Mesendoderm (in vitro differentiated cells): ENCODE measurements at places on chromosomes 3 and 15.

GRCh38 chr3:108494906-108495531, 15.4 kb downstream of the MYH15 start:
- H3K27ac ChIP-seq: no peak overlapping the region
- H3K27me3 ChIP-seq: no peaks in the 10 kb centered on the region
- H3K4me3 ChIP-seq: no peak overlapping the region
- H3K4me1 ChIP-seq: no peaks in the 10 kb centered on the region
- no peaks in the 10 kb centered on the region for H3K36me3 ChIP-seq
- no peak for DNase-seq

DNA sequence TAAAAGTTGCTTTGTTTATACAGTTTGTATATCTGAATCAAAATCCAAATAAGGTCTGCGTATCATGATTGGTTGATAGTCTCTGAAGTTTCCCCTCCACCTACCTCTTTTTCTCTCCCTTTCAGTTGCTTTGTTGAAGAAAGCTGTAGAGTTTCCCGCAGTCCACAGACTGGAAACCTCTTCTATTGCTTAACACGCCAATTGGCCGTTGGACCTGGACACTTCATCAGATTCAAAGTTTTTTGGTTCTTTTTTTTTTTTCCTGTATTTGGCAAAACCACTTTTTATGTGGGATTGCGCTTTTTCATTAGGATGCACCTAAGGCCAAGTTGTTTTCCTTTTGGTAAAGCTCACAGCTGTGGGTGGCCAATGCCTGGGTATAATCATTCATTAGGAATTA, 14.5 kb upstream of the TM4SF1 start:
- H3K4me3 ChIP-seq: no peak overlapping the region
- DNase-seq: no peak
- H3K4me1 ChIP-seq: peaks cover 6% of the 10 kb centered on the region
- H3K27me3 ChIP-seq: no peaks in the 10 kb centered on the region

- no peaks in the 10 kb centered on the region for H3K36me3 ChIP-seq
- no peak for DNase-seq
- H3K27ac ChIP-seq: no peak overlapping the region
- H3K4me3 ChIP-seq: no peak overlapping the region
- H3K4me1 ChIP-seq: no peaks in the 10 kb centered on the region
These were observed 50.4 kb downstream of the GLB1 start for GRCh38 chr3:33046521-33046920.

GRCh38 chr15:95105229-95105628, 873.9 kb downstream of the MCTP2 start:
- H3K27ac ChIP-seq: no peak overlapping the region
- H3K27me3 ChIP-seq: no peaks in the 10 kb centered on the region
- no peaks in the 10 kb centered on the region for H3K36me3 ChIP-seq
- no peaks in the 10 kb centered on the region for H3K4me1 ChIP-seq

- H3K4me3 ChIP-seq: no peak overlapping the region
- no peak overlapping the region for H3K27ac ChIP-seq
- no peaks in the 10 kb centered on the region for H3K4me1 ChIP-seq
- H3K27me3 ChIP-seq: no peaks in the 10 kb centered on the region
- peaks cover 10% of the 10 kb centered on the region for H3K36me3 ChIP-seq
- no peak for DNase-seq
These were observed 38.7 kb downstream of the ANP32A start for GRCh38 chr15:68781766-68782588.

DNA sequence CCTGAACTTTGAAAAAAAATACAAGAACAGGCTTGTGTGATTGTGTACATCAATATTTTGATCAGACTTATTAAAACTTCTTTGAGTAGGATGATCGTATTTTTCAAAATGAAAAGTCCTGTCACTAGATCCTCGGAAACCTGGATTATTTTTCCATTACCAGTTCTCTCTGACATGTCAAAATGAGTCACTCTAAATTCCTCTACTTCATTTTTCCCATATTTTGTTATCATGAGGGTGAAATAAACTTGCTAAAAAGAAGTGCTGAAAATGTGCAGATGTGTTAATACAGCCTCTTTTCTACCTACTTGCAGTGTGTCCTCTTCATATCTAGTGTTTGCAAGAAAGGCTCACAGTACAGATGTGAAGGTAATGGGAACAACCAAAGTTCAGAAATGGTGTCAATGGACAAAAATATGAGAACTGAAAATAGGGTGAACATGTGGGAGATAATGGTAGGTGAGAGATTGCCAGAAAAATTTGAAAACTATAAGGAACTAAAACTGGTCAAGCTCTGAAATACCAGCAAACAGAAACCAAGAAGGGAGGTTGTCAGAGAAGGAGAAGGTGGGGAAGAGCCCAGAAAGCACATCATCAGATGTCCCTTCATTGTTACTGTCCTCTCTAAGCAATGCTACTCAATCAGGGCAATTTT, 108.2 kb downstream of the EOMES start:
- H3K4me1 ChIP-seq: no peaks in the 10 kb centered on the region
- no peak overlapping the region for H3K4me3 ChIP-seq
- H3K27ac ChIP-seq: no peak overlapping the region
- no peaks in the 10 kb centered on the region for H3K27me3 ChIP-seq
- no peak for DNase-seq

DNA sequence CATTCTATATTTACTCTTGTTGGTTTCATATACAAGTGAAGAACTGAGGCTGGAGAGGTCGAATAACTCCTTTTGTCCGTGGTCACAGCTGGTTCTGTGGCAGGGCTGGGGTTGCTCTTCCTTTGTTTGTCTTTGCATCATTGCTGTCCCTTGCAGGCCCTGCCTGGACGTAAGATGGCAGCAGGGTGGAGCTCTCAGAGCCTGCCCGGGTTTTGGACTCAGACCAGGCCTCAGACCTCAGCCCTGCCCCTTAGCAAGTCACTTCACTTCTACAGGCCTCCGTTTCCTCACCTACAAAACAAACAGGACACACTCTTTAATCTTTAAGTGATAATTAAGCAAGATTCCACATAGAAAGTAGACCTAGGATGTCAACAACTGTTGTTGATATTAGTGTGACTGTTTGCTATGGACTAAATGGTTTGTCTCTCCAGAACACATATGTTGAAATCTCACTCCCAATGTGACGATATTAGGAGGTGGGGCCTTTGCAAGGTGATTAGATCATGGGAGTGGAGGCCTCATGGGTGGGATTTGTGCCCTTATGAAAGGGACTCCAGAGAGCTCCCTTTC, 65.6 kb upstream of the PLXNA1 start:
- no peaks in the 10 kb centered on the region for H3K27me3 ChIP-seq
- no peak overlapping the region for H3K27ac ChIP-seq
- no peak overlapping the region for H3K4me3 ChIP-seq
- H3K36me3 ChIP-seq: no peaks in the 10 kb centered on the region

GRCh38 chr15:70270752-70271111, 173.0 kb upstream of the TLE3 start:
- no peaks in the 10 kb centered on the region for H3K4me1 ChIP-seq
- no peak for DNase-seq
- H3K36me3 ChIP-seq: no peaks in the 10 kb centered on the region
- H3K4me3 ChIP-seq: no peak overlapping the region

- no peak overlapping the region for H3K4me3 ChIP-seq
- no peaks in the 10 kb centered on the region for H3K27me3 ChIP-seq
- H3K27ac ChIP-seq: no peak overlapping the region
- no peaks in the 10 kb centered on the region for H3K36me3 ChIP-seq
- no peak for DNase-seq
- no peaks in the 10 kb centered on the region for H3K4me1 ChIP-seq
These were observed 139.3 kb downstream of the NFKBIZ start for GRCh38 chr3:101988596-101988995.

GRCh38 chr15:86161250-86161649, 81.6 kb downstream of the AGBL1 start:
- no peaks in the 10 kb centered on the region for H3K4me1 ChIP-seq
- no peaks in the 10 kb centered on the region for H3K36me3 ChIP-seq
- H3K4me3 ChIP-seq: no peak overlapping the region

DNA sequence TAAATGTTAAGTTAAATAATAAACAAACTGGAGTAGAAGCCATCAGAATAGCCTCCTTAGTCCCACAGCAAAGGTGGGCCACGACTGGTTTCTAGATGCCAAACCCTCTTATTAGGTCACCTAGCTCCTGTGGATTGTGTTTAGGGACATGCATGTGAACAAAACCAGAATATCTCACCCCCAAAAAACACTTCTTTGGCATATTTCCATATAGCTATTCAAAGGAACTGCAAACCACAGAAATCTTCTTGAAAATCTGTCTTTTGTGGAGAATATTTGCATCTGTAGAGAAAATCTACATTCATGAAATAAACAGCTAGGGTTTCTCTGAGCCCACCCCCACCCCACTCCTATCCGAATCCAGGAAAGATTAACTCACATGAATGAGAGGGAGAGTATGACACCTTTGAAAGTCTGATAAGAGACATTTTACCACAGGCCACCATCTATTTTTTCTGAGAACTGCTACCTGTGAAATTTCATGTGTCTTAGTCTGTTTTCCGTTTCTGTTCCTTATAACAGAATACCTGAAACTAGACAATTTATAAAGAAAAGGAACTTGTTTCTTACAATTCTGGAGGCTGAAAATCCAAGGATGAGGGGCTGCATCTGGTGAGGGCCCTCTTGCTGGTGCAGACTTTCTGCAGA, 159.4 kb downstream of the NEK10 start:
- DNase-seq: no peak
- no peaks in the 10 kb centered on the region for H3K4me1 ChIP-seq
- H3K27ac ChIP-seq: no peak overlapping the region
- H3K4me3 ChIP-seq: no peak overlapping the region

DNA sequence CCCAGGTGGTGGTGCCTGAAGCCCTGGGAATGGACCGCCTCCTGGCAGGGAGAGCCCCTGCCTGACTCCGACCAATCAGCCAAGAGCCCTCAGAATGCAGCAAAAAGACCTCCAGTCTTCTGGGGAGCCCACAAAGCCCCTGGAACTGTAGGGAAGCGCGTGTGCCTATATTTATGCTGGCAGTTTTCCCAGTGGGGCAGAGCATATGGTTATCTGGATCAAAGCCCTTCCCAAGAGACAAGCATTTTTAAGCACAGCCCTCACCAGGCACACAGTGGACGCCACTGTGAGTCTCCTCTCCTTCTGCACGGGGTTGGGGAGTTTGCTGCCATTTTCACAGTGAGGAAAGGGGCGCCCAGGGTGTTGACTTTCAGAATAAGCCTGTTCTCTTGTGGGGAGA, 80.9 kb upstream of the RPL32 start:
- H3K27me3 ChIP-seq: no peaks in the 10 kb centered on the region
- no peak overlapping the region for H3K4me3 ChIP-seq
- no peaks in the 10 kb centered on the region for H3K4me1 ChIP-seq
- H3K36me3 ChIP-seq: no peaks in the 10 kb centered on the region

DNA sequence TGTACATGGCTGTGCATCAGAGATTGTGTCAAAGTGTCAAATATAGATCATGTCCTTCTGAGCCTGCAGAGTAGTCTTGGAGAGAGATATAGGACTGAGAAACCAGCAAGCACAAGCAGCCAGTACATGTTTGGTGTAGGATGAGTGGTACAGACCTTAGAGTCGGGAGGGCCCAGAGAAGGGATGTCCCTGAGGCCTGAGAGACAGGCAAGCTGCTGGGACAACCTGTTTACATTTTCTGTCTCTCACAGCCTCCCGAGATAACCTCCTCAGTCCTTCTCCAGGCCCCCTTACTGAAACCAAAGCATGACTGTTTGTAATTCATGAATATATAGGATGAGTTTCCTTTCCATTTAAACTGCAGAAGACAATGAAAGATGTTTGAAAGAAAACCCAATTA, 182.4 kb upstream of the STT3B start:
- no peak overlapping the region for H3K27ac ChIP-seq
- no peaks in the 10 kb centered on the region for H3K27me3 ChIP-seq
- H3K4me1 ChIP-seq: no peaks in the 10 kb centered on the region
- no peaks in the 10 kb centered on the region for H3K36me3 ChIP-seq
- H3K4me3 ChIP-seq: no peak overlapping the region
- DNase-seq: no peak

DNA sequence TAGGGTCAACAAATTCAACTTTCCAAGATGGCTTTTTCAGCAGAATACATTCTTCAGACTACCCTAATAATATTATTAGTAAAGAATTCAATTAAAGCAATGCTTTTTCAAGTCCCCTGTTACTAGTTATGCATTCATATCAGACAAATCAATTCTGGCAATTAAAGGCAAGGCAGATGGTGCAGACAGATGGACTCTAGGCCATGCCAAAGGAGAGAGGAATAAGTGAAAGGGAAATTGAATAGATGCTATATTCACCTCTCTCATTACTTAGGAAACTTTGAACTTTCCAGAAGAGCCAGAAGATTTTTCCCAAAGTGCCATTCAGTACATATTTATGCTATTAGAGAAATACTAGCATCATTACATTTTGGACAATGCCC, 487.7 kb upstream of the RASGRP1 start:
- no peaks in the 10 kb centered on the region for H3K4me1 ChIP-seq
- H3K27ac ChIP-seq: no peak overlapping the region
- H3K4me3 ChIP-seq: no peak overlapping the region
- DNase-seq: no peak
- no peaks in the 10 kb centered on the region for H3K36me3 ChIP-seq
- no peaks in the 10 kb centered on the region for H3K27me3 ChIP-seq

GRCh38 chr3:63774781-63775180, 44.3 kb upstream of the C3orf49 start:
- DNase-seq: no peak
- H3K27ac ChIP-seq: no peak overlapping the region
- no peak overlapping the region for H3K4me3 ChIP-seq
- no peaks in the 10 kb centered on the region for H3K4me1 ChIP-seq
- H3K36me3 ChIP-seq: no peaks in the 10 kb centered on the region

DNA sequence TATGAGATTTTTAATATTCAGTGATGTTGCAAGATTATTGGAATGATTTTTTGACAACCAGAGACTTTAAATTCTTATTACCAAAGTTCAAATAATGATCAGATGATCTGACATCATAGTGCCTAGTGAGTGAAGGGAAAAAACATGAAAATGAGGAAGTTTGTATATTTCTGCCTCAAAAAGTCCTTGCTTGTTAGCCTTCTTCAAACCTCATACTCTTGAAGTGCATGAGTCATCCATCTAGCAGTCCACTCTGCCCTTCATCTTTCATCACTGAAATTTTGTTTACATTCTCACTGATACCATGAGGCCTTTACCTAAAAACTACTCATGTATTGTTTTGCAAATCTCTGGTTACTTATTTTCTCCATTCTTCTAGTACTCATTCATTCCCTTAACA, 23.9 kb upstream of the OR5H6 start:
- no peak overlapping the region for H3K27ac ChIP-seq
- no peak for DNase-seq
- H3K4me1 ChIP-seq: no peaks in the 10 kb centered on the region
- H3K36me3 ChIP-seq: no peaks in the 10 kb centered on the region
- H3K27me3 ChIP-seq: no peaks in the 10 kb centered on the region
